Stimulated activated CD8-positive, alpha-beta memory T cell treated with anti-CD3 and anti-CD28 coated beads, Interleukin-15, amount 100 ng/mL, for 4 hours (primary cell): ENCODE measurements at places on chromosomes 2 and 18.

DNA sequence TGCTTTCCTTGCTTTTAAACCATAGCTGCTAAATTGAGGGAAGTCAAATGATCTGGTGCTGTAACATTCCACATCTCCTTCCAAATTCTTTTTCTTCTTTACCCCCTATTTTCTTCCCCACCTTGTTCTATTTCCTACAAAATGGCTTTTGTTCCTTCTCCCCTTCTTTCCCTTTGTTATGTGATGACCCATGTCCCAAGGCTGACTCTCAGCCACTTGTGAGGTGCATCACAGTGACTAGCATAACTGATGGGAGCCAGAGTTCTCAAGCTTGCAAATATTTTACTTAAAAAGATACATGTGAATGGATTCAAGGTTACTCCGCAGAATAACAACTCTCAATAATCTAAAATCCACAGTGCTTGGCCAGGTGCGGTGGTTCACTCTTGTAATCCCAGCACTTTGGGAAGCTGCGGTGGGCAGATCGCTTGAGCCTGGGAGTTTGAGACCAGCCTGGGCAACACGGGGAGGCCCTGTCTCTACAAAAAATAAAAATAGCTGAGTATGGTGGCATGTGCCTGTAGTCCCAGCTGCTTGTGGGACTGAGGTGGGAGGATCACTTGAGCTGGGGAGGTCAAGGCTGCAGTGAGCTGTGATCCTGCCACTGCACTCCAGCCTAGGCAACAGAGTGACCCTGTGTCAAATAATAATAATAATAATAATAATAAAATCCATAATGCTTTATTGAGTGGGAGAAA is 100.1 kb upstream of the CERS6 start:
- DNase-seq: no peak

GRCh38 chr2:226585130-226585561 is 214.5 kb downstream of the IRS1 start:
- DNase-seq: no peak

DNA sequence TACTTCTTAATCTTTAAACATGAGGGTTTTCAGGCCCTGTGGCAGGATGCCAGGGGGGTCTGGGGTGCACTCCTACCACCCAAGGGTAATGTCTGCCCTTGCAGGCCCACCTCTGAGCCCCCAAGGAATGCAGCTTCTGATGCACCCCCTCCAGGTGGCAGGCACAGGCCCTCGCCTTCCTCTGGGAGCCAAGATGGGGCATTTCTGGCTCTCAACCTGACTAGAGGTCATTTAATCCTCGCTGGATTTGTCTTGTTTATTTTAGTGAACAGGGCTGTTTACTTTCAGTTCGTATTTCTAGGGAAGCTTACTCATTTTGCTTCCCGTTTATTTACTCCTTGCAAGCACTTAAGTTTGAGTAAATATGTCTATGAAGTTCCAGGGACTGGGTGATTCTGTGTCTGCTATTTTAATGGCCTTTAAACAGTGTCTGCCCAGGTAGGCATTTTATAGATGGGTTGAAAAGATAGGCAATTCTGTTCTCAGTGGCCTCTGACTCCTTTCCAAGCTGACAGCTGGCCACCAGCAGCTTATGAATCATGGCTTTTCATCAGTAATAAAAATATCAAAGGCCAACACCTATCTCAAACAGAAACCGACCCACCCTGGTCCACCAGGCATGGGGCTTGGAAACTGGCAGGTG is 11.1 kb upstream of the DNPEP start:
- no peak for DNase-seq

GRCh38 chr2:102286041-102286440 is 25.3 kb upstream of the IL1RL1 start:
- DNase-seq: no peak

DNA sequence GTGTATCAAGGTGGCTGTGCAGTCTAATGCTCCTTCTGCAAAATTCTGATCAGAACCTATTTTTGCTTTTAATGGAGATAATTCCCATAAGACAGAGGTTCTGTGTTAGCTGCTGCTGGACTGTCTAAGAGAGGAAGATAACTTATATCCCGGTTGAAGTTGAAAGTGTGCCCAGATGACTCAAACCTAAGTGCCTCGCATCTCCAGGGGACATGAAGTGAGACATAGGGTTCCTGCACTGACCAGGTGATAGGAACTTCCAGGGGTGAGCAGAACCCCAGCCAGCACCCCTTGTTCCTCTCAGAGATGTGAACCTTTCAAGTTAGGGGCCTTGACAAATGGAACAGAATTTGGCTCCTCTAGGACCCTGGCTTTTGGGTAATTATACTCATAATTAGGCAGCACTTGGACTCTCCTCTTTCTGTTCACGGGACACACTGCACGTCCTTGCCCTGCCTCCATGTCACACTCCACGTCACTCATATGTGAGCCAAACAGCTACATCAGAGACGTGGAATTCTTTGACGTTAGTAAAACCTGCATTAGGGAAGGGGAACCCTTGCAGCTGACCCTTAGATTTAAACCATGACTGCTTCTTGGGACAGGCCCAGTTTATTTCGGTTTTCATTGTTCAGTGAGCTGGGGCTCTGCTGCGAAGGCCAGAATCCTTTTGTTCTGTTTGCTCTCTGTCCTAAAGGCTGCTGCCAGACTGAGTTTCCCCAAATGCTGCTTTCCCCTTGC is 104.5 kb upstream of the ALPP start:
- DNase-seq: no peak

GRCh38 chr2:219197388-219197787 is 9.2 kb upstream of the ZFAND2B start:
- DNase-seq: no peak

GRCh38 chr2:72562451-72563153 is 263.2 kb downstream of the EXOC6B start:
- DNase-seq: no peak

GRCh38 chr2:203532957-203533658 is 2.0 kb downstream of the RAPH1 start:
- DNase-seq: no peak

DNA sequence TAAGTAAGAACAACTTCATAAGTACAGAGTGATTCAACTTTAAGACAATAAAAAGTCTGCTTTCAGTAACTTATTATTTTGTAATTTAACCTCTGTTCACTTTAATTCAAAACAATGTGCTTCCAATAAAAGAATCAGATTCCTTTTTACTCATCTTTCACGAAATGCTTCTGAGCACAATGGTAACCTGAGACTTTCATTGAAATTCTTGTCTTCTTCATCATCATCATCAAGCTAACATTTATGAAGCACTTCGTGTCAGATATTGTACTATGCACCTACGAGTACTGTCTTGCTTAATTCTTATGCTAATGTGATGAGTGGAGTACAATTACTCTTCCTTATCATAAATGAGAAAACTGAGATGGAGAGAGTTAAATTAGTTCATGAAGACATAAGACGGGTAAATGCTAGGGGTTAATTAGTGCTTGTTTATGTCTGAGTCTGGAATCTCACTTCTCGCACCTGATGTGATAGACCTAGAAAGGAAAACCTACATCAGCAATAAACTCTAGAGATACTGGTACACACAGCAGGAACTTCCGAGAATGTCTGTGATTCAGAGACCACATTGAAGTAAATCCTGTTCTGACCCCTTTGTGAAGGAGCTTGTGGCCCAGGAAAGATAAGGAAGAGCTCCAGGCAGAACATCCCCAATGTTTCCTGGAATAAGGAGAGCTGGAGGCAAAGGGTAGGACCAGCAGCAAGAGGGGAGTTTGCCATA is 227.6 kb upstream of the ETAA1 start:
- DNase-seq: no peak

DNA sequence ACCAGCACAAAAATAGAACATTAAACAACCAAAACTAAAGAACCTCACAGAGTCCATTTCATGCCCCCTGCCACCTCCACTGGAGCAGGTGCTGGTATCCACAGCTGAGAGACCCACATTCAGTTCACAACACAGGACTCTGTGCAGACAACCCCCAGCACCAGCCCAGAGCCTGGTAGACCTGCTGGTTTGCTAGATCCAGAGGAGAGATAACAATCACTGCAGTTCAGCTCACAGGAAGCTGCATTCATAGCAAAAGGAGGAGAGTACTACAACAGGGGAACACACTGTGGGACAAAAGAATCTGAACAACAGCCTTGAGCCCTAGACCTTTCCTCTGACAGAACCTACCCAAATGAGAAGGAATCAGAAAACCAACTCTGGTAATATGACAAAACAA is 326.7 kb downstream of the METTL4 start:
- no peak for DNase-seq

GRCh38 chr2:146870691-146871090 is 974.1 kb upstream of the ACVR2A start:
- no peak for DNase-seq

DNA sequence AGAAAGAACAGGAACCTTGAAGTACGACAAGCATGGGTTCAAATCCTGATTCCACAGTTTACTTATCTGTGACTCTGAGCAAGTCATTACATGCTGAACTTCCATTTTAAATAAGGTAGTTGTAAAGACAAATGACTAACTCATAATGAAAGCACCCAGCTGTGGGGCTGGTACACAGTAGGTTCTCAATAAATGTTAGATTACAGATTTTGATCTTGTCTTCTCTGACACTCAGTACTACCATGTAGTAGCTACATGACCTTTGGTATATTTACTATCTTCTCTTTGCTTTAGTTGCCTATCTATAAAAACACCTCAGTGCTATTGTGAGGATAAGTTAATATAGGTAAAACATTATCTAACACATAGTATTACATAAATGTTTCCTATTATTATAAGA is 3.2 kb downstream of the TRAK2 start:
- no peak for DNase-seq

DNA sequence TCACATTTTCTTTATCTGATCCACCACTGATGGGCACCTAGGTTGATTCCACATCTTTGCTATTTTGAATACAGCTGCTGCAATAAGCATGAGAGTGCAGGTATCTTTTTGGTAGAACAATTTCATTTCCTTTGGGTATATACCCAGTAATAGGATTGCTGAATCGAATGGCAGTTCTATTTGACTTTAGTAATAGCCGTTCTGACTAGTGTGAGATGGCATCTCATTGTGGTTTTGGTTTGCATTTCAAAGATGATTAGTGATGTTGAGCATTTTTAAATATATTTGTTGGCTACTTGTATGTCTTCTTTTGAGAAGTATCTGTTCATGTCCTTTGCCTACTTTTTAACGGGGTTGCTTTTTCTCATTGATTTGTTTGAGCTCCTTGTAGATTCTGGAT is 72.3 kb downstream of the CCDC138 start:
- no peak for DNase-seq

- DNase-seq: no peak
Observed at GRCh38 chr18:9719421-9719981, 11.4 kb downstream of the RAB31 start.

DNA sequence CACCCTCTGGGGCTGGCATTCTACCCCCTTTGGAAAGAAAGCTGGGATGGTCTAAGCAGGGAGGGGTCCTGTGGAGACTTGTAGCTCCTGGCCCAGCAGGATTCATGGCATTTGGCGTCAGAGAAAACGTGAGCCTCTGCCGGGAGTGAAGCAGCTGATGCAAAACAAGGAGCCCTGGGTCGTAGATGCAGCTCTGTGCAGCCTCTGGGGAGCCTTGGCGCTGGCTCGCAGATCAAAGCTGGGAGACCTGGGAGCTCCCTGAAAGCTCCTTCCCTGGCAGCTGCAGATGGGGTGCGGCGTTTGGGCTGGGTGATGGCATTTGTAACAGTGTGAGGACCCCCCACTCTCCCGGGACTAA is 148.3 kb downstream of the KLHL29 start:
- no peak for DNase-seq

GRCh38 chr2:164794016-164794415 is 47.6 kb downstream of the COBLL1 start:
- no peak for DNase-seq

- DNase-seq: no peak
Observed at GRCh38 chr2:25572638-25573037, 100.7 kb downstream of the DTNB start.

- no peak for DNase-seq
Observed at GRCh38 chr18:8373486-8373885, 235.8 kb upstream of the RAB12 start.

DNA sequence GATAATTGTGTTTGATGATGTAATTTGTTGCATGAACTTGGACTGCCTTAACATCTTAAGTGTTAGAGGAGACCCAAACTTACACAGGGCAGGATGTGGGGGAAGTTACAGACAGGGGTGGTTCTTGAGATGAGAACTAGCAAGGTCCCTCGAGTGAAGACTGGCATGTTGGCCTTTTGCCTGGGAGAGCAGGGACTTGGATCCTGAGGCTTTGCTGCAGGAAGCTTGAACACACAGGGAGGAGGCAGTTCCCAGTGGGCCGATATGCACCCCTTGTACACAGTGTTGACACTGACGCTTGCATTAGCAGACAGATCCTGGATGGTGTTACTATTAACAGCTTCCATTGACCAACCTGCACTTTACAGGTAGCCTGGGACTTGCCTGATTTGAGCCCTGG is 47.5 kb downstream of the CHRNA1 start:
- no peak for DNase-seq

DNA sequence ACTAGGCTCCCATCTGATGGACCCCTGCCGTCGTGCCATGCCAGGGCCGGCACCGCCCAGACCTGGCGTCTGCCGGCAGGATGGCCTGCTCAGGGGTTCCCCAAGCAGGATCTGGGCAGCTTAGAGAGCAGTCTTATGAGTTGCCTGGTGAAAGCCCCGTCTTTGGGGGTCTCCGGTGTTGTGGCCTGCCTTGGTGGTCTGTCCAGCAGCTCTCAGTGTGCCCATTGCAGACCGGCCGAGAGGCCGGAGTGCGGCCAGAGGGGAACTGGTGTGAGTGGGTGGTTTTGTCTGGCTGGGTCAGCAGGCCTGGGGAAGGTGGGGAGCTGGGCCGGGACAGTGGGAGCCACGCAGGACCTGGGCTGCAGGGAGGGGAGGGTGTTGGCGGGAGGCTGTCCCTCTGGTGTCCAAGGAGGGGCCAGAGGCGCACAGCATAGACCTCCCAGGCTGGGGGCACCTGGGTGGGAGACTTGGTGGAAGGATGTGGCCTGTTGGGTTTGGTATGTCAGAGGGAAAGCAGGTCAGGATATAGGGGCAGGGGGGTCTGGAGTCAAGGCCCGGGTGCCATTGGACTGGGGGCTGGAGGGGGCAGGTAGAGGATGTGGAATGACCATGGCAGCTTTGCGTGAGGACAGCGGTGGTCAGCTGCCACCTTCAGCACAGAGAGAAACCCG is 16.5 kb downstream of the GPC1 start:
- no peak for DNase-seq

DNA sequence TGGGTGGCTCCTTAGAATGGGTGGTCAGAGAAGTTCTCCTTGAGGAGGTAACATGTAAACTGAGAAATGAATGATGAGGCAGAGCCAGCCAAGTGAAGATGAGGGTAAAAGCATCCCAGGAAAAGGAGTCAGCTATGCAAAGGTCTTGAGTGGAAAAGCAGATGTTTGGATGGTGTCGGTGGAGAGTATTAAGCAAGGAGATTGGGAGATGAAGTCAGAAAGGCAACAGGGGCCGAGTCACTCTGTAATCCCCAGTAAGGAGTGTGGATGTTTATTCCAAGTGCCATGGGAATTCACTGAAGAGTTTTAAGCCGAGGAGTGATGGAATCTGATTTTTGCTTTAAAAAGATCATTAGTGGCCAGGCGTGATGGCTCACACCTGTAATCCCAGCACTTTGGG is 3.4 kb upstream of the STAMBP start:
- no peak for DNase-seq
